ENCODE measurements at places on chromosomes 5 and 9. TPM values are rescaled to one million over a fixed set of nuclear protein-coding genes. Genes with fewer than 3 reads are reported as not detected.

DAB2IP gene
- 0.28 TPM for total RNA-seq

FAF2 gene
- total RNA-seq, result 44.8 TPM

CCNO gene
- not detected for total RNA-seq

SKP2 gene
- 56.8 TPM for total RNA-seq

SPATA31C1 gene
- not detected for total RNA-seq

IL5 gene
- total RNA-seq, result 0.69 TPM

MCIDAS gene
- not detected for total RNA-seq

C9orf153 gene
- total RNA-seq, result 0.25 TPM

IL17B gene
- total RNA-seq, result not detected

AJM1 gene
- total RNA-seq, result 4.8 TPM

- H3K27me3 ChIP-seq, result no peaks in the 10 kb centered on the region
- H3K4me3 ChIP-seq, result no peak overlapping the region
- H3K27ac ChIP-seq, result no peak overlapping the region
- no peak for DNase-seq
- no peaks in the 10 kb centered on the region for H3K4me1 ChIP-seq
- H3K36me3 ChIP-seq, result no peaks in the 10 kb centered on the region
Measured at GRCh38 chr5:145506185-145506850, 328.8 kb downstream of the PRELID2 start.

DNA sequence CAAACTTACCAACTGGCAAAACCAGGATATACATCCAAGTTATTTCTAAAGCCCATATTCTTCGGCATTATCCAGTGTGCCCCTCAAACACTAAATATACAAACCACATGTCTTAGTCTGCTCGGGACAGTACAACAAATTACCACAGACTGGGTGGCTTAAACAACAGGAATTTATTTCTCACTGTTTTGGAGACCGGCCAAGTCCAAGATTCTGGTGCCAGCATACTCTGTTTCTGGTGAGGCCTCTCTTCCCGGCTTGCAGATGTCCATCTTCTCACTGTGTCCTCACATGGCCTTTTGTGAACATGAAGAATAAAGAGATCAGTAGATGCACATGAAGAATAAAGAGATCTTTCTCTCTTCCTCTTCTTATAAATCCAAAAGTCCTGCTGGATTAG is 12.9 kb upstream of the SLCO6A1 start:
- no peaks in the 10 kb centered on the region for H3K4me1 ChIP-seq
- no peak overlapping the region for H3K4me3 ChIP-seq
- H3K36me3 ChIP-seq, result no peaks in the 10 kb centered on the region
- H3K27me3 ChIP-seq, result peaks cover 6% of the 10 kb centered on the region

DNA sequence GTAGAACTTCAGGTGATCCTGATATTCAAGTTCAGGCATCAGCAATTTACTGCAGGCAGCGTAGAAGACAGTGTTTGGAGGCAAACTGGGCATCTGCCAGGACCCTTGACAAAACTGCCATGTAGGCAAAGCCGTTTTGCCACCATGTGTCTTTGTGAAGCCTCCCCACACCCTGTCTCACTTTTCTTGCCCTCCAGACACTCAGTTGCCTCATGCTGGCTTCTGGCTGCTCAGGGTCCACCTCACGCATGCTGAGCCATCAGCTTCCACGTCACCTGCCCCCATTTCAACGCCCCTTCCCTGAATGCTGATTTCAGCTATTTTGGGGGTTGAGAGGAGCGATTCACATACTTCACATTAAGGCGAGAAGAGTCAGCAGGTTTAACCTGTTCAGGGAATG is 165.2 kb upstream of the KLF9 start:
- peaks cover 11% of the 10 kb centered on the region for H3K4me1 ChIP-seq
- H3K4me3 ChIP-seq, result no peak overlapping the region
- no peak overlapping the region for H3K27ac ChIP-seq
- no peak for DNase-seq

DNA sequence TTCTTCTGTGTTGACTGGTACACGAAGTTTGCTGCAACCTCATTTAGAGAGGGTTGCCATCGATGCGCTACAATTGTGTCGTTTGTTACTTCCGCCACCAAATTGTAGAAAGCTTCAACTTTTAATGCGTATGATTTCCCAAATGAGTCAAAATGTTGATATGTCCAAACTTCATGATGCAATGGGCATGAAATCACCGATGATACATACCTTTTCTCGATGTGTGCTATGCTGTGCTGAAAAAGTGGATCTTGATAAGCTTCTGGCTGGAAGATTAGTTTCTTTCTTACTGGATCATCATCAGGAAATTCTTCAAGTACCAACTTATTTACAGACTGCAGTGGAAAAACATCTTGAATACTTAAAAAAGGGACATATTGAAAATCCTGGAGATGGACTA is 65.7 kb downstream of the TMEM38B start:
- H3K36me3 ChIP-seq, result peaks cover 28% of the 10 kb centered on the region
- no peak for DNase-seq
- H3K4me3 ChIP-seq, result no peak overlapping the region
- H3K27me3 ChIP-seq, result no peaks in the 10 kb centered on the region

GRCh38 chr9:16139774-16140173 is 586.9 kb downstream of the CCDC171 start:
- no peak for DNase-seq
- H3K36me3 ChIP-seq, result no peaks in the 10 kb centered on the region
- peaks cover 2% of the 10 kb centered on the region for H3K27me3 ChIP-seq

DNA sequence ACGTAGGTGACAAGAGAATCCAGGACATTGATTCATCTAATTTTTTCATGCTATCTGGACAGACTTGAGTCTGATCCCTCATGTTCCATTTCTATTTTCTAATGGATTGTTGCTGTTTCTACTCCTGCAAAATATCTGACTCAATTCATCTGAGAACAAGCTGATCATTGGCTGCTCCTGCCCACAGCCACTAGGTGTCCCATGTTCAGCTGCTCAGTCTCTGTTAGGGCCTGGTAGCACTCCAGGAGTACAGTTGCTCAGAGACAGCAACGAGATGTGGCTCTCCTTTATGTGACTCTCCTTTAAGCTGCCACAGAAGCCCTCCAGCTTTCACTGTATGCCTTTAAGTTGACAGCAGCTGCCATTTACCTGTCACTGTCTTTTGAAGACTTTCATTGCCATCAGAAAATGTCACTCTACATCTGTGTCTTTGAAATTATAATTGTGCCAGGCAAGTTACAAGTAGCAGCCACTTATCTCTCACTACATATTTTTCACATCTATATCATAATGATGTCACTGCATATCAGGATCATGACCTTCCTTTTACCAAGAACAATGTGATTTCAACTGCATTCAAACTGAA is 1944.2 kb upstream of the NUDT12 start:
- no peak for DNase-seq
- no peak overlapping the region for H3K27ac ChIP-seq
- H3K4me3 ChIP-seq, result no peak overlapping the region
- H3K36me3 ChIP-seq, result no peaks in the 10 kb centered on the region
- no peaks in the 10 kb centered on the region for H3K27me3 ChIP-seq

GRCh38 chr5:150296496-150296895 is 6.2 kb downstream of the ARSI start:
- peaks cover 13% of the 10 kb centered on the region for H3K27me3 ChIP-seq
- no peaks in the 10 kb centered on the region for H3K4me1 ChIP-seq
- no peak for DNase-seq

GRCh38 chr5:157710882-157711281 is 20.3 kb upstream of the THG1L start:
- H3K4me3 ChIP-seq, result no peak overlapping the region
- no peak overlapping the region for H3K27ac ChIP-seq
- H3K36me3 ChIP-seq, result no peaks in the 10 kb centered on the region
- H3K27me3 ChIP-seq, result no peaks in the 10 kb centered on the region

DNA sequence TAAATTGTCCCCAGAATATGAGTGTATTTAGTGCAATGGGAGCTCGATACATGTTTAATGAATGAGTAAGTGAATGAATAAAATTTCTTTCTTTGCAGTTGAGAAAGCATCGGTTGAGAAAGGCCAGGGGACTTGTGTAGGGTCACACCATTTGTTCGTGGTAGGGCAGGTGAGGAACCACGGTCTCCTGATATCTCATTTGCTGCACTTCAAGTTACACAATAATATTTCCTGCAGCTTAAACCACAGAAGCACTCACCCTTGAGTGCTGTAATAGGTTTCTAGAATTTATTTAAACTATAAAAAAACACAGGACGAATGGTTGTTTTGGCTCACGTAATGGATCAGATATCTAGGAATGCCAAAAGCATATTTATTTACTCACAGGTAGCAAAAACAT is 429.8 kb downstream of the SPATA31D1 start:
- no peaks in the 10 kb centered on the region for H3K27me3 ChIP-seq
- H3K4me1 ChIP-seq, result no peaks in the 10 kb centered on the region
- H3K4me3 ChIP-seq, result no peak overlapping the region
- H3K36me3 ChIP-seq, result no peaks in the 10 kb centered on the region
- no peak for DNase-seq
- no peak overlapping the region for H3K27ac ChIP-seq

- no peak overlapping the region for H3K27ac ChIP-seq
- H3K4me1 ChIP-seq, result peaks cover 8% of the 10 kb centered on the region
- no peak for DNase-seq
- H3K36me3 ChIP-seq, result no peaks in the 10 kb centered on the region
- H3K4me3 ChIP-seq, result no peak overlapping the region
Measured at GRCh38 chr9:110575169-110575568, 4.4 kb downstream of the SVEP1 start.

- peaks cover 33% of the 10 kb centered on the region for H3K36me3 ChIP-seq
- DNase-seq, result no peak
- H3K4me3 ChIP-seq, result peak overlapping the region; percentile 93
- peak overlapping the region; percentile 98 for H3K27ac ChIP-seq
- H3K4me1 ChIP-seq, result peaks cover 39% of the 10 kb centered on the region
Measured at GRCh38 chr5:178624631-178625546, 2.0 kb downstream of the CLK4 start.

DNA sequence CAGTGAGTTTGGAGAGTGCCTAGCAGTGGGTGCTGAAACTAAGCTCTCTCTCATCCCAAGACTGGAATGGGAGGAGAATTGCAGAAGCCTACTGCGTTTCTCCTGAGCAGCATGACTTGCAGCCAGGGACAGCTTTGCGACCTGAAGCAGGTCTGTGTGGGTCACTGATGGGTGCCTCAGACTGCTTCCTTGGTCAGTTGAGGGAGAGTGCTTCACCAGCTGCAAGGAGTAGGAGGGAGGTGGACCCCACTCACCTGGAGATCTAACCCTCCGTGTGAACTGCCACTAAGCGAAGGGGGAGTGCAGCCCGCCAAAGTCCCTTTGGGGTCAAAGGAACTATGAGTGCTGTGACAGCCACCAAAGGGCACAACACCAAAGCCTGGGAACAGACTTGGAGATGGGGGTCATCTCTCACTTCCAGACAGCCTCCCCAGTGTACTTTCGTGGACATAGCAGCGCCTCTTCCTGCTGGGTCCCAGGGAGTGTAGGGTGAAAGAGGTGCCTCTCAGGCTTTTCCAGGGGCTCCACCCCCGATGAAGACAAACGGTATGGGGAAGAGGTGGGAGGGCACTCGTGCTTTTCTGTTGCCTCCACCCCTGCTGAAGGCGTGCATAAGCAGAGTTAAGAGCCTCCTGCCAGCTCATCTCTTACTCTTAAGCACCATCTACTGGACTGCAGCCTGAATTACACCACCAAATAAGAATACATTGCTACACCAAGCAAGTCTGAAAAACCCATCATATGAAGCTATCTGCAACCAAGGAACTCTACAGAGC is 34.3 kb upstream of the MACIR start:
- no peak overlapping the region for H3K4me3 ChIP-seq
- peak; percentile 51 for DNase-seq
- H3K4me1 ChIP-seq, result no peaks in the 10 kb centered on the region
- no peak overlapping the region for H3K27ac ChIP-seq
- H3K27me3 ChIP-seq, result peaks cover 7% of the 10 kb centered on the region
- H3K36me3 ChIP-seq, result peaks cover 3% of the 10 kb centered on the region

GRCh38 chr9:89465001-89465451 is 32.9 kb downstream of the SEMA4D start:
- peak overlapping the region; percentile 95 for H3K27ac ChIP-seq
- no peaks in the 10 kb centered on the region for H3K27me3 ChIP-seq
- DNase-seq, result peak; percentile 9
- peaks cover 74% of the 10 kb centered on the region for H3K36me3 ChIP-seq
- peak overlapping the region; percentile 61 for H3K4me3 ChIP-seq

GRCh38 chr9:87816036-87816435 is 66.6 kb upstream of the SPATA31E1 start:
- H3K4me1 ChIP-seq, result peaks cover 24% of the 10 kb centered on the region
- no peak overlapping the region for H3K4me3 ChIP-seq
- no peak overlapping the region for H3K27ac ChIP-seq
- H3K27me3 ChIP-seq, result peaks cover 12% of the 10 kb centered on the region

GRCh38 chr5:178839319-178839704 is 20.4 kb upstream of the ZNF354B start:
- H3K27ac ChIP-seq, result no peak overlapping the region
- H3K4me3 ChIP-seq, result no peak overlapping the region
- DNase-seq, result peak; percentile 76
- H3K27me3 ChIP-seq, result peaks cover 3% of the 10 kb centered on the region
- H3K36me3 ChIP-seq, result no peaks in the 10 kb centered on the region
- H3K4me1 ChIP-seq, result no peaks in the 10 kb centered on the region

GRCh38 chr5:1138445-1139245 is 26.8 kb upstream of the SLC12A7 start:
- no peak overlapping the region for H3K4me3 ChIP-seq
- no peaks in the 10 kb centered on the region for H3K36me3 ChIP-seq
- peaks cover 2% of the 10 kb centered on the region for H3K4me1 ChIP-seq

DNA sequence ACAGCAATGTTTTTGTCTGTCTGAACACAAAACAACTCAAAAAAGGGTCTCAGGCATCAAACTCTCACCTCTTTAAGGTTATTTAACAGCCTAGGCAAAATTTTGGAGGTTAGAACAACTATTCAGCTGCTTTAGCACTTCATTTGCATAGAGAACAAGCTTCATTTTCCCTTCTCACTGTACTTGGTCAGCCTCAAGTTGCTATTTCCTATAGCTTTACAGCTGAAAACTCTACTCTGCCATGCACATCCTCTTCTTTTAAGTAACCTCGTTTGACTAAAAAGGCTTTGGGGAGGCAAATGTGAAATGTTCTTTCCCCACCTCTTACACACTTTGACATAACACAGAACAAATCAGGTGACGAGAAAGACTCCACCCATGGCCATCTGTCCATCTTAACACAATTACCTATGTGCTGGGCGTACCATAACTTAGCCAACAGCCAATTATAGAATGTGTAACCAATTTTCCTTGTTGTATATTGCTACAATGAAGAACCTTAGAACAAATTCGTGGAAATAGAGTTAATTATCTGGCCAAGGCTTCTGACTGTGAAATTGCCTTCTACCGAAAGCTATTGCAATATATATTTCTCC is 195.7 kb downstream of the DCP2 start:
- no peaks in the 10 kb centered on the region for H3K4me1 ChIP-seq
- DNase-seq, result no peak
- H3K4me3 ChIP-seq, result no peak overlapping the region
- H3K36me3 ChIP-seq, result no peaks in the 10 kb centered on the region
- H3K27ac ChIP-seq, result no peak overlapping the region

DNA sequence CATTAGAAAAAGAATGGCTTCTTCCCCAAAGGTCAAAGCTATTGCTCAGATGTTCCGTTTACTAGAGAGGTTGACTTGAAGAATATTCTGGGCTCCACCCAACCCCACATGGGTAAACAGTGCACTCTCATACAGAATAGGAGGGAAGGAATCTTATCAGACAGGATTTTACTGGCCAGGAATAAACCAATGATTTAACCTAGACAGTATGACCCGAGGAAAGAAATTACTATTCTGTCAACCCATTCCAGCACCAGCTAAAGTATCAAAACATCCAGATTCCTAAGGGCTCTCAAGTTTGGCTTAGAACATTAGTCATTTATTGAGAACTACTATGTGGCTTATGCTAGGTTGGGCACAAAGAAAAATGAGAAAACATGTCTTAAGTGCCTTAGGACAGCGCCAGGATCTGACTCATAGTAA is 493.6 kb upstream of the KLF4 start:
- no peak for DNase-seq
- H3K36me3 ChIP-seq, result no peaks in the 10 kb centered on the region
- H3K4me1 ChIP-seq, result no peaks in the 10 kb centered on the region
- H3K4me3 ChIP-seq, result no peak overlapping the region
- H3K27ac ChIP-seq, result no peak overlapping the region

All from activated CD4-positive, alpha-beta T cell treated with anti-CD3 and anti-CD28 coated beads for 36 hours (primary cell).